T-cell (primary cell): ENCODE measurements at places on chromosomes 4 and X. TPM values are rescaled to one million over a fixed set of nuclear protein-coding genes. Genes with fewer than 3 reads are reported as not detected.
A peak's percentile ranks its signal among the peaks of the same experiment; 100 is the strongest.

OCRL gene
- 2.2 TPM for total RNA-seq

CYLC1 gene
- not detected for total RNA-seq

RRAGB gene
- total RNA-seq = 8.4 TPM

DUSP9 gene
- total RNA-seq = 0.13 TPM

KLHL34 gene
- 2.7 TPM for total RNA-seq

GPM6B gene
- not detected for total RNA-seq

MAGIX gene
- total RNA-seq = 1.8 TPM

SLC9B1 gene
- 4.2 TPM for total RNA-seq

PPP1R2C gene
- not detected for total RNA-seq

PRRG3 gene
- total RNA-seq = not detected

ZMYM3 gene
- 28.7 TPM for total RNA-seq

DNA sequence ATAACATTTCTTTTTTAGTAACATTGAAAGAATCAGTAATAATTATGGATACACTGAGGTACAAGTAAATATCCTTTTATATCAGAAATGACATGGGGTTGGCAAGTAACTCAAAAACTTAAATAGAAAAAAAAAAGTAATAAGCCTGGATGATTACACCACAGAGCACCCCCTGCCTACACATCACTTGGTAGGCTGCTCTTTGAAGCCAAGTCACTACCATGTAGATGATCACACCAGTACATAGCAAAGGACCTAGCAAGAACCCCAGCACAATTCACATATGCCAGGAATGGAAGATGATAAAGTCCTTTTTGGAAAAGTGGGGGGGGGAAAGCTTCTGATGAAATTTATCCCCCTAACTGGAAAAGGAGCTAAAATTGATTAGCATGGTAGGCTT is 56.9 kb downstream of the METTL14 start:
- no peak for DNase-seq
- H3K4me3 ChIP-seq = no peak overlapping the region
- H3K36me3 ChIP-seq = peaks cover 3% of the 10 kb centered on the region
- no peaks in the 10 kb centered on the region for H3K4me1 ChIP-seq

DNA sequence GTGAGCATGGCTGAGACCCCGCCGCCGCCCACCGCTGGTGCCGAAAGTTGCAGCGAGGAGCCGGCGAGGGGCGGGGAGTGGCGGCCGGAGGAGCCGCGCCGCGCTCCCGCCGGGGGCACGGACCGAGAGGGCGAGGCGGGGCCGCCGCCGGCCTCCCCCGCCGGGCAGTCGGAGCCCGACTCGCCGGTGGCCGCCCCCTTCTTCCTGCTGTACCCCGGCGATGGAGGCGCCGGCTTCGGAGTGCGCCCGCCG is 16.5 kb downstream of the UTP3 start:
- no peaks in the 10 kb centered on the region for H3K36me3 ChIP-seq
- peak overlapping the region; percentile 55 for H3K4me3 ChIP-seq
- H3K27me3 ChIP-seq = no peaks in the 10 kb centered on the region
- no peak for DNase-seq
- no peak overlapping the region for H3K27ac ChIP-seq

- no peak overlapping the region for H3K4me3 ChIP-seq
- H3K4me1 ChIP-seq = no peaks in the 10 kb centered on the region
- no peak overlapping the region for H3K27ac ChIP-seq
- no peaks in the 10 kb centered on the region for H3K36me3 ChIP-seq
Measured at GRCh38 chr4:87489678-87490077, 39.5 kb downstream of the SPARCL1 start.

DNA sequence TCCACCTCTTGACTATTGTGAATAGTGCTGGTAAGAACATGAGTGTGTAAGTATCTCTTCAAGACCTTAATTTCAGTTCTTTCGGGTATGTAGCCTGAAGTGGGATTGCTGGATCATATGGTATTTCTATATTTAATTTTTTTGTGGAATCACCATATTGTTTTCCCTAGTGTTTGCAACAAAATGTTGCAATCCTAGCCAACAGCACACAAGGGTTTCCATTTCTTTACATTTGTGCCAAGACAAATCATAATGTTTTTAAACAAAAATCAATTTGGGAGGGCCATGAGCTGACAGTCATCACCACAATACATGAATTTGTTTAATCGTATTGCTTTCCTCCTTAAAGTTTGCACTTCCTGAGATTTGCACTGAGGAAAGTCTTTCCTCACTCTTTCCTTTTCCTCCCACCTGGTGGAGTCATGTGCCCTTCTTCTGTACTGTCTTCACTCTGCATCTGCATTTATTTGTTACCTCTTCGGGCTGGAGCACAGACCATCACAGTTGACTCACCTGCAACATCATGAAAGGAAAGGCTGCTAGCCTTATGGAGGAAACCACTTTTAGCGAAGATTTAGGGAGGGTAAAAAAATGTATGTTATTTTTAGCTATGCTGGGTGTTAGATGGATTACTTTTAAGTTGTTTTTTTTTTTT is 269.4 kb downstream of the DCTD start:
- no peak overlapping the region for H3K4me3 ChIP-seq
- no peaks in the 10 kb centered on the region for H3K27me3 ChIP-seq
- H3K4me1 ChIP-seq = no peaks in the 10 kb centered on the region
- H3K27ac ChIP-seq = no peak overlapping the region

GRCh38 chrX:35374116-35374515 is 424.0 kb upstream of the MAGEB16 start:
- no peak overlapping the region for H3K27ac ChIP-seq
- H3K27me3 ChIP-seq = no peaks in the 10 kb centered on the region
- no peaks in the 10 kb centered on the region for H3K36me3 ChIP-seq
- H3K4me1 ChIP-seq = no peaks in the 10 kb centered on the region
- no peak for DNase-seq
- H3K4me3 ChIP-seq = no peak overlapping the region

GRCh38 chr4:3205995-3206394 is 43.0 kb upstream of the MSANTD1 start:
- peaks cover 26% of the 10 kb centered on the region for H3K4me1 ChIP-seq
- peaks cover 49% of the 10 kb centered on the region for H3K36me3 ChIP-seq
- no peak for DNase-seq
- H3K27ac ChIP-seq = no peak overlapping the region
- no peaks in the 10 kb centered on the region for H3K27me3 ChIP-seq

- no peaks in the 10 kb centered on the region for H3K4me1 ChIP-seq
- no peaks in the 10 kb centered on the region for H3K27me3 ChIP-seq
- no peak for DNase-seq
- H3K27ac ChIP-seq = no peak overlapping the region
- H3K36me3 ChIP-seq = no peaks in the 10 kb centered on the region
- H3K4me3 ChIP-seq = no peak overlapping the region
Measured at GRCh38 chrX:42567268-42567667, 210.7 kb downstream of the PPP1R2C start.

DNA sequence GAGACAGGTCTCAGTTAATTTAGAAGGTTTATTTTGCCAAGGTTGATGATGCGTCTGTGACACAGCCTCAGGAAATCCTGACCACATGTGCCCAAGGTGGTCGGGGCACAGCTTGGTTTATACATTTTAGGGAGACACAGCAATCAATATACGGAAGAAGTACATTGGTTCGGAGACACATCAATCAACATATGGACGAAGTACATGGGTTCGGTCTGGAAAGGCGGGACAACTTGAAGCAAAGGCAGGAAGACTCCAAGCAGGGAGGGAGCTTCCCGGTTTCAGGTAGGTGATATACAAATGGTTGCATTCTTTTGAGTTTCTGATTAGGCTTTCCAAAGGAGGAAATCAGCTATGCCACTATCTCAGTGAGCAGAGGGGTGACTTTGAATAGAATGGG is 225.2 kb upstream of the ZFP42 start:
- no peaks in the 10 kb centered on the region for H3K4me1 ChIP-seq
- DNase-seq = no peak
- no peak overlapping the region for H3K4me3 ChIP-seq
- H3K36me3 ChIP-seq = no peaks in the 10 kb centered on the region
- no peaks in the 10 kb centered on the region for H3K27me3 ChIP-seq

DNA sequence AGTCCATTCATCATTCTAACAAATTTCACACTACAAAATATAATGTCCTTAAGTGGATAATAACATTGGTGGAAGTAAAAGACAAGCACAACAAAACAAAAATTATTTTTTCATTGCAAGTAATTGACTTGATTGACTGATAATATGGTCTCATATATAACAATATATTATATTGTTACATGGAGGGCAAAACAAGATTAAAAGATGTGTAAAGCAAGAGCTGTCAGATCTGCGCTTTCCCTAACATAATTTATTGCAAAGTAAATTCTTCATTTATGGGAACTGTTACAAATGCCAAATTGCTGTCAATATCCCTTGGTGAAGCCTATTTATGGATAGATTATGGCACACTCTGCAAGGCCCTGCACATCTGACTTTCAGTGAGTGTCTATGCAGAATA is 233.6 kb downstream of the PCDH7 start:
- H3K4me1 ChIP-seq = no peaks in the 10 kb centered on the region
- no peak overlapping the region for H3K4me3 ChIP-seq
- no peaks in the 10 kb centered on the region for H3K36me3 ChIP-seq
- H3K27ac ChIP-seq = no peak overlapping the region

DNA sequence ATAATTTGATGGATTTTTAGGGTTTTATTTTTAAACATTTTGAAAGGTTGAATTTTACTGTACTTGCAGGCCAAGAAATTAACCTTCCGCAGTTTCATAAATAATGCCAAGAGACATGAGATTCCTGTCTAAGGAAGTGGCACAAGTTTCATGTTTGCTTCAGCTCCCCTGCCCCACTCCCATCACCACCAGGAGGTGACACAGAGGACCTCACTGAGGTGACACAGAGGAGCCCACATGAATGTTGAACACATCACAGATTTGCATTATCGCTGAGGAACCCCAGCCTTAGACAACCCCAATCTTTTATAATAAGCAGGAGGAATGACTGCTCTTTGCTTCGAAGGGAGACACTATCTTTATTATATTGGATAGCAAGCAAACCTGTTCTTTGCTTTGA is 491.4 kb upstream of the ATOH1 start:
- no peak overlapping the region for H3K4me3 ChIP-seq
- no peaks in the 10 kb centered on the region for H3K27me3 ChIP-seq
- H3K4me1 ChIP-seq = no peaks in the 10 kb centered on the region
- no peak for DNase-seq

- peaks cover 6% of the 10 kb centered on the region for H3K27me3 ChIP-seq
- H3K4me3 ChIP-seq = no peak overlapping the region
- no peak overlapping the region for H3K27ac ChIP-seq
- no peaks in the 10 kb centered on the region for H3K4me1 ChIP-seq
Measured at GRCh38 chr4:85556283-85556682, 81.3 kb downstream of the ARHGAP24 start.

GRCh38 chr4:8698341-8699062 is 105.9 kb downstream of the CPZ start:
- no peaks in the 10 kb centered on the region for H3K36me3 ChIP-seq
- DNase-seq = no peak
- no peaks in the 10 kb centered on the region for H3K4me1 ChIP-seq
- H3K4me3 ChIP-seq = no peak overlapping the region
- H3K27me3 ChIP-seq = no peaks in the 10 kb centered on the region

DNA sequence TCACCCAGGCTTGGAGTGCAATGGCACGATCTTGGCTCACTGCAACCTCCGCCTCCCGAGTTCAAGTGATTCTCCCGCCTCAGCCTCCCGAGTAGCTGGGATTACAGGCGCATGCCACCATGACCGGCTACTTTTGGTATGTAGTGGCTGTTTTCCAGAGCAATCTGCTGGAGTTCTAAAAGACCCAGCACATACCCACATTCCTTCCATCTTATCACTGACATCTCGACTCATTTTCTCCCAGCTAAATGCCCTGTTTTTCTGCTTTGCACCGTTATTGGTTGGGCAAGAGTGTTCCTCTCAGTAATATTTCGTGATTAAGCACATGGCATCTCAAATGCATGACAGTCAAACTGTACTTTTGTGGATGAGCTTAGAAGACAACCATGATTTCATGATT is 53.7 kb downstream of the PRKX start:
- no peak overlapping the region for H3K4me3 ChIP-seq
- DNase-seq = no peak
- no peak overlapping the region for H3K27ac ChIP-seq
- H3K36me3 ChIP-seq = peaks cover 7% of the 10 kb centered on the region
- no peaks in the 10 kb centered on the region for H3K4me1 ChIP-seq

DNA sequence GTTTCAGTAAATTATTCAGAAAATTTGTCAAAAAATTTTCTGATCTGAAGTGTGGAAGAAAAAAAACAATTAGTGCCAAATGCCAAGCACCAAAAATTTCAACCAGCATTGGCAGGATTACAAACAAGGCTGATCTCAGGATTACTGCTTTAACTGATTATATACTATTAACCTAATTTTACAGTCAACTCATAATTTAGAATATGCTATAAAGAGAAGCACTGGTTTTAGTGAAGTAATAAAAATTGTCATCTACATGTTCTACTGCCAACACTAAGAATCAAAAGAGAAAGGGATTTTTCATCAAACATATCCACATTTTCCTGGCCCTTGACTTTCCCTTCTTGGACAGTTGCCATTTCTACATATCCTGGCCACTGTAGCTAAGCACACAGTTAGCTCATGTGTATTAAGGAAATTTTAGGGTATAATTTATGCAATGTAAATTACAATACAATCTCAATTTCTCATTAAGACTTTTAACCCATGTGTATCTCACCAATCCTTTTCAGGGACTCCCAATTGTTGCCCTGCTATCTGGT is 33.8 kb downstream of the THOC2 start:
- H3K27ac ChIP-seq = no peak overlapping the region
- H3K27me3 ChIP-seq = no peaks in the 10 kb centered on the region
- DNase-seq = no peak
- H3K4me1 ChIP-seq = no peaks in the 10 kb centered on the region

DNA sequence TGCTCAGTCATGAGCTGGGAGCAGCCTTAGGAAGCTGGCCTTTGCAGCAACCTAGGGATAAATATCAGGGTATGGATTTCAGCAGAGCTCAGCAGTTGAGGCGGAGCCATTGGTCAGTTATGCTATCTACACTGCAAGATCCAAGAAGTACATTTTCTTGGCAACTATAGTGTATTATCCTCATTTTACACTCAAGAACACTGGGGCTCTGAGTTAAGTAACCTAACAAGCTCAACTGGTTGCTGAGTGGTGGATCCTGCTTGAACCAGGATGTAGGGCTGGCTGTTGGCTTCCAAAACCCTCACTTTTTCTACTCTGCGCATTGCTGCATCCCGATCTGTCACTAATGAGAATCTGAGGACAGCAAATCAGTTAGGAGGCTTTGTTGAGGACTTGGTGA is 1.5 kb upstream of the SCARB2 start:
- H3K27me3 ChIP-seq = no peaks in the 10 kb centered on the region
- DNase-seq = no peak
- no peaks in the 10 kb centered on the region for H3K36me3 ChIP-seq
- peaks cover 16% of the 10 kb centered on the region for H3K4me1 ChIP-seq
- H3K27ac ChIP-seq = peak overlapping the region; percentile 85
- no peak overlapping the region for H3K4me3 ChIP-seq

- no peaks in the 10 kb centered on the region for H3K4me1 ChIP-seq
- no peaks in the 10 kb centered on the region for H3K27me3 ChIP-seq
- no peaks in the 10 kb centered on the region for H3K36me3 ChIP-seq
- no peak overlapping the region for H3K4me3 ChIP-seq
- no peak for DNase-seq
Measured at GRCh38 chr4:35125995-35126712, 1118.2 kb downstream of the ARAP2 start.

GRCh38 chrX:141158084-141158483 is 18.8 kb downstream of the LDOC1 start:
- no peaks in the 10 kb centered on the region for H3K4me1 ChIP-seq
- H3K4me3 ChIP-seq = no peak overlapping the region
- H3K27ac ChIP-seq = no peak overlapping the region
- H3K36me3 ChIP-seq = no peaks in the 10 kb centered on the region
- DNase-seq = no peak
